Right atrium auricular region (tissue), 2 donors: ENCODE measurements at places on chromosomes 5 and 9.

DNA sequence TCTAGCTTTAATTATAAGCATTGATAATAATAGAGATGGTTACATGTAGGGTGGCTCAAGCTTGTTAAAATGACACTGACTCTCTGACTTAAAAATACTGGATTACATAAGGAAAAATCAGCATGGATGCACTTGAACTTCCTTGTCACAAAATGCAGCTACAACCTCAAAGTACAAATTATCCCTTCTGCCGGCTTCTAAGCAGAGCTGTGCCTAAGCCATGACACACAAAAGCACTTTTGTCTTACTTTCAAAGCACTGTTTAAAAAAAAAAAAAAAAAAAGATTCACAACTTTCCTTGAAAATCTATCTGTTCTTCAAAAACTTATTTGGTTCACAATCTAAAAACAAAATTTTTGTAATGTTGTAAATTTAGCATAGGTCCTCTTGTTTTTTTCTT is 36.4 kb upstream of the ZFAND5 start:
- H3K4me3 ChIP-seq, result no peak overlapping the region
- DNase-seq, result no peak
- H3K4me1 ChIP-seq, result no peaks in the 10 kb centered on the region

GRCh38 chr5:126309860-126310259 is 113.3 kb upstream of the GRAMD2B start:
- H3K4me1 ChIP-seq, result no peaks in the 10 kb centered on the region
- no peak for DNase-seq
- no peak overlapping the region for H3K27ac ChIP-seq
- no peaks in the 10 kb centered on the region for H3K36me3 ChIP-seq
- H3K27me3 ChIP-seq, result no peaks in the 10 kb centered on the region

- H3K4me1 ChIP-seq, result no peaks in the 10 kb centered on the region
- no peak for DNase-seq
- H3K4me3 ChIP-seq, result no peak overlapping the region
- H3K36me3 ChIP-seq, result no peaks in the 10 kb centered on the region
- no peaks in the 10 kb centered on the region for H3K27me3 ChIP-seq
These were observed 768.1 kb upstream of the RIOK2 start for GRCh38 chr5:97951139-97951538.

- no peaks in the 10 kb centered on the region for H3K27me3 ChIP-seq
- H3K36me3 ChIP-seq, result no peaks in the 10 kb centered on the region
- no peak for DNase-seq
- H3K4me3 ChIP-seq, result no peak overlapping the region
- no peaks in the 10 kb centered on the region for H3K4me1 ChIP-seq
These were observed 57.8 kb downstream of the OLFM1 start for GRCh38 chr9:135145312-135145711.

- no peaks in the 10 kb centered on the region for H3K36me3 ChIP-seq
- no peaks in the 10 kb centered on the region for H3K27me3 ChIP-seq
- H3K27ac ChIP-seq, result no peak overlapping the region
- peaks cover 9% of the 10 kb centered on the region for H3K4me1 ChIP-seq
- no peak overlapping the region for H3K4me3 ChIP-seq
- no peak for DNase-seq
These were observed 68.9 kb downstream of the BOD1 start for GRCh38 chr5:173547579-173547978.

DNA sequence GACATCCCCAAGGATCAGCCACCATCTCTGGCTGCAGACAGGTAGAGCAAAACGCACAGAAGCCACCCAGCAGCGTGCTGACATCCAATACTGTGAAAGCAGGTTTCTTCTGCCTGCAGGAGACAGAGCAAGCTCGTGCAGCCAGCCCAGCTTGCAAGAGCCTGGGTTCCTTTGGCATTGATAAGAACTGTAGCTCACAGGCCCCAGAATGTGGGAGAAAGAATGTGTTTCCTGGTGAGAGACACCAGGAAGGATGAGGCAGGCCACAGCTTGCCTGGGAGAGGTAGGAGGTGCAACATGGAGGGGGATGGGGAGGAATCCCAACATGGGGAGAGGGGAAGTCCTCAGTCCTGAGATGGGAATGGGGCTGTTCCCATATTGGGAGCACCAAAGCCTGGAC is 34.0 kb upstream of the ARAP3 start:
- peaks cover 17% of the 10 kb centered on the region for H3K4me1 ChIP-seq
- DNase-seq, result no peak
- no peak overlapping the region for H3K4me3 ChIP-seq

GRCh38 chr5:38250763-38251448 is 7.5 kb upstream of the EGFLAM start:
- no peaks in the 10 kb centered on the region for H3K36me3 ChIP-seq
- H3K27me3 ChIP-seq, result no peaks in the 10 kb centered on the region
- H3K4me1 ChIP-seq, result no peaks in the 10 kb centered on the region
- DNase-seq, result no peak
- no peak overlapping the region for H3K4me3 ChIP-seq
- H3K27ac ChIP-seq, result no peak overlapping the region

DNA sequence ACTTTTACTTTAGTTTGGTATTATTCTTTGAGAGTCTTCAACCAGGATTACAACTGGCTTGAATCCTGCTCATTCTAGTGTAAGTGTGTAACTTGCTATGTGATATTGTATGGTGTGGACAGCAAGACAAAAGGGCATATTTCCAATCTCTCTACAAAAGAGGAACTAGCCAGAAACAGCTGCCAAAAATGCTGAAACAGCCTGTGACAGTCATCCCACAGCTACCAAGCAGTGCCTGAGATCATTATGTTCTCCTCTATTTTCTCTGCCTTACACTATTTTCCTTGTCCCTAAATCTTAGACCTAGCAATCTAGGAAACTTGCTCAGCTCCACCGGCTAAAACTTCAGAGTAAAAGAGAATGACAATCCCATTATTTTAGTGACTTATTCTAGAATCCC is 42.8 kb downstream of the WDR41 start:
- no peak for DNase-seq
- no peak overlapping the region for H3K27ac ChIP-seq
- no peaks in the 10 kb centered on the region for H3K36me3 ChIP-seq
- no peak overlapping the region for H3K4me3 ChIP-seq
- H3K4me1 ChIP-seq, result no peaks in the 10 kb centered on the region
